ENCODE measurements at places on chromosomes 11 and 22.

DNA sequence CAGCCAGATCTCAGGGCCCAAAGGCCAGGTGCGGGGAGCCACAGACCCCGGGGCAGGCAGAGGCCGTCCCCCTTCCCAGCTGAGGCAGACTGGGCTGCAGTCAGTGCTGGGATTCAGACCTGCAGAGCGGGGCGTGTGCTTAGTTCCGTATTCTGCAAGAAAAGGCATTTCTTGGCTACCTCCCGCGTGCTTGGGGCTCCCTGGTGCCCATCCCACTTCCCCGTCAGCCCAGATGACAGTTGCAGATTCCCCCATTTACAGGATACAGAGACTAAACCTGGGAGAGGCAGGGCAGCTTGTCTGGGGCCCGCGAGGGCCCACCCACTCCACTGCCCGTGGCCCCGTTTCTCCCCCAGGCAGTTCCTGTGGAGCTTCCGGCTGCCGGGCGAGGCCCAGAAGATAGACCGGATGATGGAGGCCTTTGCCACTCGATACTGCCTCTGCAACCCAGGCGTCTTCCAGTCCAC lies 18.3 kb downstream of the CYTH4 start:
- no peak for DNase-seq

- no peak for DNase-seq
Measured at GRCh38 chr11:119724956-119725355, 4.0 kb downstream of the NECTIN1 start.

DNA sequence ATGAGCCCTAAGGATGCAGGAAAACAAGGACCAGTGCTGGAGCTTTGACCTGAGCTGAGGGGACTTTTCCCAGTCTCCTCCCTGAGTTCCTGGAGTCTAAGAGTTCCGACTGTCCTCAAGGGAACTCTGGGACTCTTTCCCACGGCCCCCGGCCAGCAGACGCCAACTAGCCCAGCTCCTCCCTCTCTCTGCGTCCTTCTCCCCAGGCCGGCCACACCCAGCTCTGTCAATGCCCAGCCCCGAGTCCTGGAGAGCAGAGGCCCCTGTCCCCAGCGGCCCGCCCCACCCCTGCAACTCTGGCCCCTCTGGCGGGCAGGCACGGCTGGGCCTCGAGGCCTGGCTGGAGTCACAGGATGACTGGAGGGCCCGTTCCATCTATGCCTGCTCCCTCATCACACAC lies 29.8 kb downstream of the NECTIN1 start:
- DNase-seq = peak; percentile 67

GRCh38 chr11:107545101-107545514 lies 20.4 kb downstream of the ALKBH8 start:
- DNase-seq = no peak

- peak; percentile 59 for DNase-seq
Measured at GRCh38 chr22:36197514-36198146, 4.0 kb downstream of the APOL4 start.

DNA sequence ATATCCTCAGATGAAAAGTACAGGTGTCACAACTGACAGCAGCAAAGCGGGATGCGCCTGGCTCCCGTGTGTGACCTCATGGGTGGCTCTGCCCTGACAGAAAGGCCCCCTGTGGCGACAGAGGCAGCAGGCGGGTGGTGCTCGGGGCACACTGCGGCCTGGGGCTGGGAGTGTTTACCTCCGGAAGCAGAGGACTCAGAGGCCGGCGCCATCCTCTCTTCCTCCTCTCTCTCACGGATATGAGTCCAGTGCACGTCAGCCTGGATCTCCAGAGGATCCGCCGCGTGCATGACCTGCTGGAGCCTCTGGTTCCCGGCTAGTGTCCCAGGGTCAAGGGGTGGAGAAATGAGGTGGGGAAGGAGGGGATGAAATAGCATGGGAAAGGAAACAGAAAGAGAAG lies 53.2 kb upstream of the BID start:
- DNase-seq = no peak

- DNase-seq = no peak
Measured at GRCh38 chr11:15228331-15228849, 113.7 kb downstream of the INSC start.

DNA sequence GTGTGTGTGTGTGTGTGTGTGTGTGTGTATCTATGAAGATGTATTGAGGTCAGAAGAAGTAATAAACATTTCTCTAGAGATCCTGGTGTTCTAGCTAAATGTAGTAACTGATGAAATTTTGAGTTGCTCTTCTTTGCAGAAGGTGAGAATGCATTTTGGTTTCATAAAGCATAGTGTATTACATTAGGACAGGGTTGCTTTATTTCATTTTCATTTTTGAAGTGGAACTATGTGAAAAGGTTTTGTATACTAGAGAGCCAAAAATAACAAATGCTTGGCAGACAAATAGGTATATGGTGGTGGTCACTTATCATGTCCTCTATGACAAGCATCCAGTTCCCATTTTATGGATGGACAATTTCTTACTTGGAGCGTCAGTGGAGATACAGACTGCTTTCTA lies 99.0 kb downstream of the CASP12 start:
- DNase-seq = no peak

DNA sequence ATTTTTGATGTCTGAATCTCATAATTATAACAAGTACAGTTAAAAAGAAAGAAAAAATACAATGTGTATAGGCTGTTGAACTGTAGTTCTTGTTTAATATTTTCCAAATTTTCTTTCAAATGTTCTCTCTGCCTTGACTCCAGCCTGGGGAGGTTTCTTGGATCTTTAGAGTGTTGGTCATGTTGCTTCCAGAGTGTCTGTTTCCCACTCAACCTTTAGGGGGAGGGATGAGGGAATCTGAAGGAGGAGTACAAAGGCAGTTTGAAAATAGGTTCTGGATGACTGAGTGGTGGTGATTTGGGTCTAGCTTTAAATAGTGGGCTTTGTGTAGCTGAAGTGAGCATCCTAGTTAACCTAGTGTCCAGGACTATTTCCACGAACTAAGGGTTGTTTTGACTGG lies 2.0 kb downstream of the CTNND1 start:
- peak; percentile 34 for DNase-seq

- no peak for DNase-seq
Measured at GRCh38 chr22:20975541-20976290, 6.4 kb upstream of the LZTR1 start.

- DNase-seq = no peak
Measured at GRCh38 chr22:31491218-31491962, 1.7 kb upstream of the EIF4ENIF1 start.

GRCh38 chr11:106379265-106379664 lies 301.8 kb downstream of the AASDHPPT start:
- DNase-seq = no peak

All from left hindlimb (tissue), 1 donor.